ENCODE measurements at places on chromosomes 2 and 18. TPM values are rescaled to one million over a fixed set of nuclear protein-coding genes. Genes with fewer than 3 reads are reported as not detected.

DNA sequence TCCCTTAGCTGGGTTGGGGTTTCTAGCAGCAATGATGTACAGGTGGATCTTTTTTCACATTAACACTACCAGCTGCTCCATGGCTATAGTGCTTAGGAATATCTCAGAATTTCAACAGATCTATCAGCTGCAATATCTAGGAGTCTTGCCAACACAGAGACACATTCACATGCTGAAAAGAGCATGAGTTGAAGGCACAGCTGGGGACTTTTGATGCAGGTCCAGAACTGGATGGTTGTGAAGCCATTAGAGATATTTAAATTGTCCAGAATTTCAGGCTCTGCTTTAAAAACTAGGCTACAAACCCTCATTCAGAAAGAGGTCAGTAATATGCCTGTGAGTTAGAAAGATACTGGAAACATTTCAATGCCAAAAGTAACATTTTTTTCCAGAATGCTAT is 122.2 kb upstream of the CCDC195 start:
- H3K4me3 ChIP-seq = no peak overlapping the region
- peaks cover 9% of the 10 kb centered on the region for H3K4me1 ChIP-seq
- peaks cover 24% of the 10 kb centered on the region for H3K36me3 ChIP-seq
- H3K27ac ChIP-seq = no peak overlapping the region

- peak overlapping the region; percentile 97 for H3K27ac ChIP-seq
- DNase-seq = no peak
- H3K27me3 ChIP-seq = no peaks in the 10 kb centered on the region
These were observed 364.4 kb downstream of the ZNF521 start for GRCh38 chr18:24987303-24988252.

- H3K4me1 ChIP-seq = peaks cover 39% of the 10 kb centered on the region
- H3K27ac ChIP-seq = no peak overlapping the region
- H3K36me3 ChIP-seq = no peaks in the 10 kb centered on the region
- no peak for DNase-seq
- H3K27me3 ChIP-seq = no peaks in the 10 kb centered on the region
These were observed 19.8 kb downstream of the GAREM1 start for GRCh38 chr18:32450874-32451273.

Gene RESP18
- total RNA-seq = not detected

- H3K4me1 ChIP-seq = no peaks in the 10 kb centered on the region
- DNase-seq = no peak
- peaks cover 31% of the 10 kb centered on the region for H3K27me3 ChIP-seq
- no peak overlapping the region for H3K4me3 ChIP-seq
- no peak overlapping the region for H3K27ac ChIP-seq
These were observed 298.3 kb downstream of the KCNS3 start for GRCh38 chr2:18176679-18177215.

DNA sequence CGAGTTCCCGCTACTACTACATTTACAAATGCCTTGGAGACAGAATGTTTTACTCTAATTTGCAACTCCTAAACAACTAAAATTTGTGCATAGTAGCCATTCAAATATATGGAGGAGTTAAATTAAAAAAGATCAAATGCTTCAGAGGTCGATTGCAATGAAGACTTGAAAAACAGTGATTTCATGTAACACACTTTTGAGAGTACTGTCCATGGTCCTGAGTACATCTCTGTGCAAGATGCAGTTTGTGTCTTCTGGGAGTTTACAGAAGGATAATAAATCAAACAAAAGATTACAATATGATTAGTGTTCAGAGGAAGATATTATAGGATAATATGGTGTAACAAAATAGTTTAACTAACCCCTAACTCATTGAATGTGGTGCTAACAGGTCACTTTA is 894.7 kb downstream of the TMEM182 start:
- DNase-seq = no peak
- H3K36me3 ChIP-seq = no peaks in the 10 kb centered on the region
- H3K27me3 ChIP-seq = peaks cover 5% of the 10 kb centered on the region
- H3K4me1 ChIP-seq = peaks cover 6% of the 10 kb centered on the region
- H3K4me3 ChIP-seq = no peak overlapping the region
- no peak overlapping the region for H3K27ac ChIP-seq

Gene KIDINS220
- 60.3 TPM for total RNA-seq

Gene LYPD6
- total RNA-seq = 7.3 TPM

Gene SLC8A1
- 4.7 TPM for total RNA-seq
